ENCODE measurements at places on chromosomes 4 and X. TPM values are rescaled to one million over a fixed set of nuclear protein-coding genes. Genes with fewer than 3 reads are reported as not detected.

Gene ADH1B
- total RNA-seq = not detected

DNA sequence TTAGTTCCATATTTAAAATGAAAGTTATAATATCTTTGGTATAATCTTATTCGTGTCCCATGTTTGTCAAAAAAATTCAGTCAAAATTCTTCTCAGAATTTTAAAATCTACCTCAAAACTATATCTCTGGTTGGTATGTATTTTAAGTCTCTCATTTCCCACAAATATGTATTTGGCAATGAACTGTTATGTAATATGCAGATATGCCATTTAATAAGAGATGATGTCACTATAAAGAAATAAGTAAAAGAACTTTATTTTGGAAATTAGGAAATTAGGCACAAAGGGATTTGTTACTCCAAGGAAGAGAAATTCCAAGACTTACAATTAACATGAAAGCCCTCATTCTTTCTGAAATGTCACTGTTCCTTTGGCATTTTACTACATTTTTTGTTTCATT, 15.3 kb downstream of the SNCA start:
- DNase-seq = no peak

DNA sequence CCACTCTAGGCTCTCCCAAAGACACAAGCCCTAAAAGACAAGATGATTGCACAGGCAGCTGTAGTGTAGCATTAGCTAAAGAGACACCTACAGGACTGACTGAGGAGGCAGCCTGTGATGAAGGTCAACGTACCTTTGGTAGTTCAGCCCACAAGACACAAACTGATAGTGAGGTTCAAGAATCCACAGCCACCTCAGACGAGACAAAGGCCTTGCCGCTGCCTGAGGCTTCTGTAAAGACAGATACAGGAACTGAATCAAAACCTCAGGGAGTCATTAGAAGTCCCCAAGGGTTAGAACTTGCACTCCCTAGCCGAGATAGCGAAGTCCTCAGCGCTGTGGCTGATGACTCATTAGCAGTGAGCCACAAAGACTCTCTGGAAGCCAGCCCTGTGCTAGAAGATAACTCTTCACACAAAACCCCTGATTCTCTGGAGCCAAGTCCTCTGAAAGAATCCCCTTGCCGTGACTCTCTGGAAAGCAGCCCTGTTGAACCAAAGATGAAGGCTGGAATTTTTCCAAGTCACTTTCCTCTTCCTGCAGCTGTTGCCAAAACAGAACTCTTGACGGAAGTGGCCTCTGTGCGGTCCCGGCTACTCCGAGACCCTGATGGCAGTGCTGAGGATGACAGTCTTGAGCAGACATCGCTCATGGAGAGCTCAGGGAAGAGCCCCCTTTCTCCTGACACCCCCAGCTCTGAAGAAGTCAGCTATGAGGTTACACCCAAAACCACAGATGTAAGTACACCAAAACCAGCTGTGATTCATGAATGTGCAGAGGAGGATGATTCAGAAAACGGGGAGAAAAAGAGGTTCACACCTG, 306.3 kb downstream of the ANK2 start:
- peak; percentile 75 for DNase-seq

DNA sequence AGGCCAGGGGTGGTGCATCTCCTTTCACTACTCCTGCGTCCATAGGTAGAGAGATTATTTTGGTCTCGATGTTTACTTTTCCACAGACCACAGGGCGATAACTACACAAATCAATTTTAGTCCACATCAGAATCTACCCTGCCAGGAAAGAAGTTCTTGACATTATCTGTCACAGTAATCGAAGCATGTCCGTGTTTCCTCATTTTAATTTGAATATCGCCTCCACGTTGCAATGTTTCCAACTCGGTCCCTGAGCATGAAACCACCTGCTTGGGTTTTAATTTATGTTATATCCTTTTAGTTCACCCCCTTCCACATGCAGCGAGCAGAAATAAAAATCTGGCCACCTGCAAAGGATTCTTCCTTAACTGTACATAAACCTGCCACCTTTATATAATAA, 100.1 kb upstream of the ATXN3L start:
- no peak for DNase-seq

GRCh38 chrX:349196-349595, 30.6 kb upstream of the GTPBP6 start:
- DNase-seq = no peak

DNA sequence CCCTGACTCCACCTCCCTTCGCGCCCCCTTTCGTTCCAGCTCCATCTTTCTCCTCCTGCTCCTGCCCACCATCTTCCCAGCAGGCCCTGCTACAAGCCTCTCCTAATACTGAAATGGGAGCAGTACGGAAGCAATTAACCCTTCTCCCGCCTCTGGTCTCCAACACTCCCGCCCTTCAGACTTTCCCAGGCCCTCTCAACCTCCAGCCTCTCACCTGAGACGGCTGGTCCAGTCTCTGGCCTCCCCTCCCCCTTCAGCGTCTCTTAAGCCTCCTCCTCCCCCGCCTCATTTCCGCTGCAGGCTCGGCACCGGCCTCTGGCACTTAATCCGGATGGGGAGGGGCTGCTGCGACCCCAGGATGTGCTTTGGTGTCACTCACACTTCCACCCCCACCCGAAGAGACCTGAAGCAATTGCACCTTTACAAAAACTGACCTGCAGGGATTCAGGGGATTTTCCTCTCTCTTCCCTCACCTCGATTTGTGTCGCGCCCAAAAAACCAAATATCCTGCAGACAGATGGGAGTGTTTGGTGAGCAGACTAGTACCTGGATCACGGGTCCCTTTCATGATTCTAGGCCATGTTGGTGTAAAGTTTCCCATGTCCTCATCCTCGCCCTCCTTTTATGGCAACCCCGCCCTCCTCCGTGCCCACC, 657 bp downstream of the TCEAL8 start:
- DNase-seq = peak; percentile 44
